ENCODE measurements at places on chromosomes 4 and X.

GRCh38 chr4:141772838-141773237 is 136.5 kb downstream of the IL15 start:
- DNase-seq: no peak

- DNase-seq: no peak
Measured at GRCh38 chr4:156635051-156635450, 336.5 kb downstream of the PDGFC start.

- no peak for DNase-seq
Measured at GRCh38 chr4:15968551-15969300, 5.8 kb upstream of the FGFBP2 start.

- no peak for DNase-seq
Measured at GRCh38 chr4:116070283-116070682, 956.9 kb upstream of the NDST4 start.

DNA sequence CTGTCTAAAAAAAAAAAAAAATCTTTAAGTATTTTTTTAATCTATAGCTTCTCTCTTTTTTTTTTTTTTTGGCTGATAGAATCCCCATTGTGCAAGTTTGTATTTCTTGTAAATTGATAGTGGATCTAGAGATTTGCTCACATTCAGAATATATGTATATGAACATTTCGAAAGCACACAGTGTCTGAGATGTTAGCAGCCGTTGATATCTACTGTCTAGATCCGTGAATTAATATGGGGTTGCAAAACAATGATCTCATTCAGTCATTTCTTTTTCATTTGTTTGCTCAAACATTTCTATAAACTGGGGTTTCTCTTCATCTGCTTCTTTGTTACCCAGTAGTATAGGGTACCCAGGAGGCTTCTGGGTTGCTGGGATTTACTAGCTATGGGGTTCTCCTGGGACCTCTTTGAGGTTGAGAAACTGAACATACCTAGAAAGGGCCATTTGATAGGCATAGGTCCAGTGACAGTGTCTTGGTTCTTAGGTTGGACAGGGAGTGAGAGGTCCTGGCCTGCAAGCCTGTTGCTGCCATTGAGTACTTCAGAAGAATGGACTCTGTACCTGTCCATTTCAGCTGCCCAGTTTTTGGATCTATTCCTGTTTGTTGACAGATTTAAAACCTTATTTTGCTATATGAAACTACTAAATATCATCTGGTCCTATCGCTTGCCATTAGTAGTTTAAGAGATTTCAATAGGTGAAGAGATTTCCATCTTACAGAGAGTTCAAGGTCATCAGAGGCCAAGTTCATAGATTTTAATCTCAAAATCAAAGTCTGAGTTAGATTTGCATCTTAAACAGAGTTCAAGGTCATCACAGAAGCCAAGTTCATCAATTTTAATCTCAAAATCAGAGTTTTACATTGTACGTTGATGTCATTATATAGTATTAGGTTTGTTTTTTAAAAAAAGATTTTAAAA is 50.8 kb downstream of the WWC2 start:
- DNase-seq: no peak

DNA sequence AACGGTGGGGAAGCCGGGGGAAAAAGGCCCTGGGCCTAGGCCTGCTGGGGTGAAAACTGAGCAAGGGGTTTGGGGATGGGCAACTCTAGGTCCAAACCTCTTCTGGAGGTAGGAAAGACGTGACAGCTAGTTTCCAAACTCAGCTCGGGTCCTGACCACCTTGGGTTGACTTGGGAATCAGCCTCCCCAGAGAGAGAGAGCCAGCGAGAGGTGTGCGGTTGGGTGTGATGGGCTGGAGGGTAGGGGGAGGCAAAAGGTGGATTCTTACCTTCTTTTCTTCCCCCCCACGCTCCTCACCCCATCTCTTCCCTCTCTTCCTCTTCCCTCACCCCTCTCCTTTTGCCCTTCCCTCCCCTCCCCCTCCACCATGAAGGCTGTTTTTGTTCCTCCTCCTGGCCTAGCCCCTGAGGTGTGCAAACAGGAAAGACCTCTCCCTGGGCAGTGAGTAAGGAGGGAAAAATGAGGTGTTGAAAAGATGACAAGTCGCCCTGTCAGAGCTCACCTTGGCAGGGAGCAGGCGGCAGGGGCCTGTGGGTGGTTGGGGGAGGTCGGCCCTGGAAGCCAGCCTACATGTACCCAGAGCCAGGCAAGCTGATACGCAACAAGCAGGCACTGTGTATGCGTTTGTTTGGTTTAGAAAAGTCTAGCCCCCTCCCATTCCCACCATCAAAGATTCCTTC is 14.8 kb downstream of the PJA1 start:
- no peak for DNase-seq

- DNase-seq: no peak
Measured at GRCh38 chrX:118115953-118116712, 477 bp downstream of the KLHL13 start.

DNA sequence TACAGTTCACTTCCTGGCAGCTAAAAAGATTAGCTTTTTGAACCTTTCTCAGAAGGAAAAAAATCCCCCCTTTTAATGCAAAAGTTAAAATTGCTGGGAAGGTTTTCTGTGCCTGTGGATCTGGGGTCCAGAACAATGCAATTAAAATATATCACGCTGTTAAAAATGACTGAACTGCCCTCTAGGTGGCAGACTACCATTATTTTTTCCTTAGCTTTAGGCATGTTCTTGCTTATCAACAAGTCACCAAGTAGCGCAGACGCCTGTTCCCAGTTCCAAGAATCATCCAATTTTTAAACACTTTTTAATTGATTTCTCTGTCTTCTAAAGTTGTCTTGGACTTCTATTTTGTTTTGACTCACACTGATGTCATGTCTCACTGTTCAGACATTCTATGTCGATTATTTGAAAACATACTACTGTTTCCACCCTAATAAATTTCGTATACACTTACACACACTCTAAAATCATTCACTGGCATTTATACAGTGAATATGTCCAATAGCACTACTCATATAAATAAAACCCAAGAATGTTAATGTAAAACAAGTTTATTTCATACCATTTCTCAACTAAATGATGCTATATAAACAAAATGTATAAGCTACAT is 661.6 kb downstream of the RAPGEF2 start:
- peak; percentile 1 for DNase-seq

DNA sequence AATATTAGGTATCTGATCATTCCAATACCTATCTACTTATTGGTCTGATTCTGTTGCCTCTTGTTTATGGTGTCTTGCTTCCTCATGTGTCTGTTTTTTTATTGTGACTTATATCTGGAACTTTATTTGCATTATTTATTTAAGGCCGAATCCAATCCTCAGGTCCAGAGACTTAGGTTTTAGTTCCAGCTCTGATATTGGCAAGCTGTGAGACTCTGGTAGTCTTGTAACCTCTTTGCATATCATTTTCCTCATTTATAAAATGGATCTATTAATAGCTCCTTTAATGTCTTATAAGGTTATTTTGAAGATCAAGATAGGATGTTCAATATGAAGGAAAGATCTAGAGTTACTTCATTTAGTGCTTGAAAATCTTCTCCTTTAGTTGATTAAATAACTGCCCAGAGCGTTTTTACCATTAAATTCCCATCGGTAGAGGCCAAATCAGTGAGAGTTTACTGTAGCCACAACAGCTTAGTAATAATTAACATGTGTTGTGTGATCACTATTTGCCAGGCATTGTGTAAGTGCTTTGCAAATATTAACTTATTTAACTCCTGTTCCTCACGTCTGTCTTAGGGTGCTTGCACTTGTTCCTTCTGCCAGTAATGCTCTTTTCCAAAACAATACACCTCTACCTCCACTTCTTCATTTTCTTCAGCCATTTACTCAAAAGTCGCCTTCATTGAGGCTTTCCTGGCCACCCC is 82.2 kb downstream of the CC2D2A start:
- no peak for DNase-seq

DNA sequence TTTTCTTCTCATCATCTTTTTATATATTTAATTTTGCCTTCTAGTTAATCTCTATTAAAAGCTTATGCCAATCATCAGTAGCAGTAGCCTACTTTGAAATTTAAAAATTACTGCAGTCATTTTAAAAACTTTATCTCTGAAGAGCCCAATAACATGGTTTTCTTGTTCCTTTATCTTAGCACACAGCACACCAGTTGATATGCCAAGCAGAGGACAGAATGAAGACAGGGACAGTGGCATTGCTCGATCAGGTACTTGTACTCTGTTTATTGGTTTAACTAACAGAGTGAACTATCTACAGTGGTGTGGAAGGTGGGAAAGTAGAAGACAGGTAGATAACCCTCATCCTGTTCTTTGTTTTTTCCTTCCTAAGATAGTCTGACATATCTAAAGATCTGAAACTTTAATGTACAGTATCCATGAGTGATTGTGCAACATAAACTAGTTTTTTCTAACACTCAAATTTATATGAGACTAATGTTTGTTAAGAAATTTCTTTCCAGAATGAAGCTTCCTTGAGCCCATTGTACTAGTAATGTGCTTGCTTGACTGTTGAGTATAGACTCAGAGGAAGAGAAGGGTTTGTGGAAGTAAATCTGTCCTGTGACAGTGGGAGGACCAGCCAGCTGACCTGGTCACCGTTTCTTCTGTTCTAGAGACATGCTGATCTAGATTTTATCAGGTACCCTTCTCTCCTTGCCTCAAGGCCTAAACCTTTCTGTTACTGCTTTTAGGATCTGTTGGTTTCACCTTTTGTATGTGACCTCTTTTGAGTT is 66.6 kb downstream of the FNIP2 start:
- DNase-seq: no peak

DNA sequence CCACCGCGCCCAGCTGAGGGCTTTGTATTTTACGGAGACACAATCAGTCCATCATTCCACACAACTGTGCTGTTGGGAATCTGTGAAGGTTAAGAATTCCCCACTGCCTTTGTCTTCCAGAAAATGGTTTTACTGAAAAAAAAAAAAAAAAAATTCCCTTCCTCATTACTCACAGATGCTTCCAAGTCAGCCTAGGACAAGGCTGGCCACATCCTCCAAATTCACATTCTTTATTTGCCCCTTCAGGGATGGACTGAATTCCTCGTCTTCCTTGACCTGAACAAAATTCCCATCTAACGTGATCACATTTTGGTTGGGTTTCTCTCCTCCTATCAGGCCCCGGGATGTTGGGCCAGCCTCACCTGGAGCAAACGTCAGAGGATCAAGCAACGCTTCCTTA is 130.3 kb downstream of the DHRSX start:
- no peak for DNase-seq

DNA sequence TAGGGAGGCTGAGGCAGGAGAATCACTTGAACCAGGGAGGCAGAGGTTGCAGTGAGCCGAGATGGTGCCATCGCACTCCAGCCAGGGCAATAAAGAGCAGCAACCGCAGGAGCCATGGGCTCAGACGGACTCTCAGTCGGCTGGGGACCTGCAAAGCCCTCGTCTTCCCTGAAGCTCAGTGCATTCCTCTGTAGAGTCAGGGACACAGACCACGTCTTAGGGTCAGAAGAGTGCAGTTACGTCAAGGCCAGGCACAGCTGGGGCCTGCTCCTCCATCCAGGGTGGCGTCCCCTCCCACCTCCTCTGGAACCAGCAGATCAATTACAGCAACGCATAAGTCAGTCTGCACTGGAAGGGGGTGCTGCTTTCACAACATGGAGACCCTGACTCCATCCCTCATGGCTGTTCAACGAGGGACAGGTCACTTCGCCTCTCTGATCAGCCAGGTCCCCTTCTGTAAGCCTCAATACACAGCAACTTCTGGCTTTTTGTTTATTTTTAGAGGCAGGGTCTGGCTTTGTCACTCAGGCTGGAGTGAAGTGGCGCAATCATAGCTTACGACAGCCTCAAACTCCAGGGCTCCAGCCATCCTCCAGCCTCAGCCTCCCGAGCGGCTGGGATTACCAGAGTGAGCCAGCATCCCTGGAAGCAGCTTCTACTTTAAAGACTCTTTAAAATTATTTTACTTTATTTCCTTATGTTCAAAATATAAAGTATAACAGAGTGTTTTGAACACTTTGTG is 76.4 kb downstream of the ZFYVE28 start:
- DNase-seq: no peak

GRCh38 chrX:48897157-48897624 is 377 bp downstream of the TIMM17B start:
- DNase-seq: peak; percentile 8

GRCh38 chr4:132998585-132999230 is 150.4 kb upstream of the PCDH10 start:
- no peak for DNase-seq

- DNase-seq: no peak
Measured at GRCh38 chr4:127737295-127737694, 7.1 kb downstream of the SLC25A31 start.

- no peak for DNase-seq
Measured at GRCh38 chr4:2360396-2360730, 58.1 kb downstream of the ZFYVE28 start.

DNA sequence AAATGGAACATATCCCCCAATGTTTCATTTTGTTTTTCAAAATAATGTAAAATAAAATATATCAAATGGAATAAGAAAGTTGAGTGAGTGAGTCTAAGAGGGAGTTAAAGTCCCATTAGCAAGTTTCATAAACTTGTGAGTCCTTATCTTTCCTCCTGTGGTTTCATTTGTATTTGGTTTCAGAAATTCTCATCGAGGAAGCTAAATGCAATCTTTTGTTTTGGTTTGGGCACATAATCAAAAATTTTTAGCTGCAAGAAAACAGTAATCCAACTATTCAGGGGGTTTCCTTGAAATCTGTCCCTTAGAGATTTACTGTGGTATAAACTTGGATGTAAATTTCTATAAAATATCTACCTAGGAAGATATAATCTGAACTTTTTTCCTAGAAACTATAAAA is 124.2 kb downstream of the CAMK2D start:
- DNase-seq: no peak

GRCh38 chrX:153621949-153622598 is 23.1 kb upstream of the CCNQ start:
- no peak for DNase-seq

DNA sequence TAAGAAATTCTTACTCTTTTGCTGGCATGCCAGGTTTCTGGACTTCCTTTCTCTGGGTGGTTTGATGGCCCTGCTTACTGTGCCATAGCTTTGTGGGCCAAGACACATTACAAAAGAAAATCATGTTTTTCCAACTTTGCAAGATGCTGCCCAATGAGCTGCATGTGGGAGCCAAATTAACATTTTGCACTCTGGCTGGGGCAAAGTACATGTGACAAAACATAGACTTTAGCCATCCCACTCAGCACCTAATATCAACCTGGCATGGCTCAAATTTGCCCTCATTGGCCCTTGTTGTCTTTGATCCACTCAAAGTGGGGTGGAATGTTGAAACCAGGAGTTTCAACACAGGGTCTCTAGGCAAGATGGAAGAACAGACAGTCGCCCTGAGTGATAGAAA is 40.0 kb upstream of the DYNLT3 start:
- DNase-seq: no peak

- DNase-seq: no peak
Measured at GRCh38 chr4:60857130-60857753, 342.9 kb upstream of the ADGRL3 start.

DNA sequence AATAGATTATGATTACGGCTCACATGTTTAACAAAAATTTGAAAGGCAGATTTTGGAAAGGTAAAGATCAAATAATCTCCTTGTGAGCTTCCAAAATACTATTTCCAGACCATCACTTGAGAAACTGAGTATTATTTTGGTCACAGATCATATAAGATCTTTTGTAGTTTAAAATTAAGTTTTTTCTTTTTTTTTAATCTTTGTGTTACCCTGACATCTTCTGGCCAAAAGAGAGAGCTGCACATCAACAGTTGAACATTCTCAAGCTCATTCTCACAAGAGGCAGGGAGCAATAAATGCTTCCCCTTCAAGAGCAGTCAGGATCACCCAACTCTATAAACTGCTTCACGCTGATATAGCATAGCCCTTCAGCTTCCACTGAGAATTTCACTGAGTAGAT is 15.9 kb downstream of the TMEM192 start:
- no peak for DNase-seq

- no peak for DNase-seq
Measured at GRCh38 chr4:38123555-38123954, 163.4 kb downstream of the PTTG2 start.
